Activated naive CD4-positive, alpha-beta T cell treated with Interleukin-2 at 50 U/mL for 16 hours (primary cell): ENCODE measurements at places on chromosomes 13 and 19.

GRCh38 chr13:91878491-91878890 lies 480.1 kb downstream of the GPC5 start:
- DNase-seq: no peak

GRCh38 chr19:39432677-39433025 lies 3.1 kb downstream of the RPS16 start:
- DNase-seq: no peak

DNA sequence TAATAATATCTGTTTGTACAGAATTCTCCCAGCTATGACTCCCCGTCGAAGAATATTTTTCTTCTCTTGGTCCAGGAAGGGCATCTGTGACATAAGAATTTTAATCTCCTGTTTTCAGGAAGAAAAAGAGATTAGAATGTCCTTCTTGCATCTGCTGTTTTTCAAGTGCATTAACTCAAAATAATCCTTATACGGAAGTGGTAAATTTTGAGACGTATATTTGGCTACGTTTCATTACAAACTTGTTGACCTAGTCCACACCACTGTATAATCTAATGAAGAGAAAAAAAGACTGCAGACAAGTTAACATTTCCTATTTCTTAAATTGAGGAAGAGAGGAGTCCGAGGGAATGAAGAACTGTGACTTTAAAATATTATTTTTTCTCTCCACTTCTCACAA lies 959.9 kb downstream of the DIAPH3 start:
- DNase-seq: no peak

GRCh38 chr19:51724543-51724942 lies 752 bp upstream of the HAS1 start:
- no peak for DNase-seq

- no peak for DNase-seq
Measured at GRCh38 chr13:103799028-103799427, 732.8 kb upstream of the SLC10A2 start.

DNA sequence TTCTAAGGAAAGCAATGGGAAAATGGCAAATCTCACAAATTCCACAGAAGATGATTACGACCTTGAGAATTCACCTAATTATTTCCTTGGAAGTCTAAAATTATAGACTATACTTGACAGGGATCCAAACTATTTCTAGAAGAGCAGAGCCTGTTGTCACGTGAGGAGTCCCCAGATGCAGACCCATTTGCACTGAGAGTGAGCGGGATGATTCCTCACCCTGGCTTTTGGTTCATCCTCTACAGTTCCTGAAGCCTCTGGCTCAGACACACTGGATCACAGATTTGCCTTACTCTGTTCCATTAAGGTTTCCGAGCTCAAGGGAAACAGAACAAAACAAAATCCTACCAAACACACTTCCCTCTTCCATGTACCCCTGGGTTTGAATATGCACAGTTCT lies 23.0 kb upstream of the CYSLTR2 start:
- DNase-seq: no peak

- DNase-seq: no peak
Measured at GRCh38 chr13:60662595-60662994, 265.6 kb downstream of the TDRD3 start.

- DNase-seq: no peak
Measured at GRCh38 chr13:102856557-102856956, 10.7 kb downstream of the ERCC5 start.

- DNase-seq: no peak
Measured at GRCh38 chr13:26200811-26201210, 21.3 kb downstream of the RNF6 start.

DNA sequence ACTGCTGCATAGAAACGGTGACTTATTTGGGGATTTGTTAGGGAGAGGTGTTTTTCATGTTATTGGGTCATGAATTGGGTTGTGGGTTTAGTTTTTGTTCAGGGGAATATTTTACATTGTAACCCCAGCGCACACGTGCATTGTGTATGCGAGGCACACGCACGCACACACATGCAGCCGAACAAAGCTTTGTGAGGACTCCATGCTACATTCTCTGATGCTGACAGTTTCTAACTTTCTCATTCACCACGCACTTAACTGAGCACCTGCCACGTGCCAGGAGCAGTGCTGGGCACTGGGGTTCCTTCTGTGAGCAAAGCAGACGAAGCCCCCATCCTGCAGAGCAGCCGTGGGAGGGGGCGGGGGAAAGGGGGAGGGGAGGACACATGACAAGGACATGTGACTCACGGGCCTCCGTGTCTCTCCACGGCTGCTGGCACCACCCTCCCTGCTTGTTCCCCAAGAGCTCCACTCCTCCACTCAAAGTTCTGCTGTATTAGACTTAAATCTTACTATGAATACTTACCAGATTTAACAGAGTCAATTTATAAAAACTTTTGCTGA lies 55.6 kb downstream of the SLC7A9 start:
- no peak for DNase-seq

DNA sequence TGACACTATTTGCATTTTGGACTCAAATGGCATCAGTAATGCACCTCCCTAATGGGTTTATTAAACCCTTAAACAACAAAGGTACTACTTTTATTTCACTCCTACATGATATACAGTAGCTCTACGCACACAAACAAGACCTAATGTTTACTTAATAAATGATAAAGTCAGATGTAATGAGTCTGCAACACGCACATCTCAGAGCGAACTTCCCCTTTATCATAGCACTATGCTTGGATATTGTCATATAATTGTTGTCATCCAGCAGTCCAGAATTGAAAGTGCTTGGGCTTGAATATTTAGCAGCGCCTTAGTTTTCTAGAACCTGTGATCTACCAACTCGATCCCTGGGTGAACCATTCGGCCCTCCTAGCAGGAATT lies 772 bp downstream of the PARP4 start:
- DNase-seq: no peak

GRCh38 chr13:22800526-22801401 lies 380.0 kb upstream of the SGCG start:
- no peak for DNase-seq

- DNase-seq: no peak
Measured at GRCh38 chr19:56083668-56084067, 37.4 kb downstream of the ZNF787 start.

DNA sequence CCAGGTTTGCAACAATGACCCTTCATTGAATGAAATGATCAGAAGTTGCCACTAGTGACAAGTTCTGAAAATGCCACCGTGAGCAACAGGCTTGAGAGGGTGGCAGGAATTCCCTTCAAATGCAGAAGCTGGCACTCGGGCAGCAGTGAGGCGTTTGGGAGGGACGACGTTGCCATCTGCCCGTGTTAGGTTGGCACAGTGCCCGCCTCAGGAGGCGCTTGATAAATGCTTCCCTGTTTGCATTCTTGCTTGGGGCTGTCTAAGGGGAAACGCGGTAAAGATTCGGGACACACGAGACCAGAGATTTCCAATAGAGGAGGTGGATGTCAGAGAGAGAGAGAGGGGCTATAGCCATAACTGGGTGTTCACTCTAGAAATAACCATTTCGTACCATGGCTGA lies 101.9 kb downstream of the TEX29 start:
- no peak for DNase-seq

GRCh38 chr13:36753176-36753575 lies 65.8 kb upstream of the RFXAP start:
- DNase-seq: no peak

DNA sequence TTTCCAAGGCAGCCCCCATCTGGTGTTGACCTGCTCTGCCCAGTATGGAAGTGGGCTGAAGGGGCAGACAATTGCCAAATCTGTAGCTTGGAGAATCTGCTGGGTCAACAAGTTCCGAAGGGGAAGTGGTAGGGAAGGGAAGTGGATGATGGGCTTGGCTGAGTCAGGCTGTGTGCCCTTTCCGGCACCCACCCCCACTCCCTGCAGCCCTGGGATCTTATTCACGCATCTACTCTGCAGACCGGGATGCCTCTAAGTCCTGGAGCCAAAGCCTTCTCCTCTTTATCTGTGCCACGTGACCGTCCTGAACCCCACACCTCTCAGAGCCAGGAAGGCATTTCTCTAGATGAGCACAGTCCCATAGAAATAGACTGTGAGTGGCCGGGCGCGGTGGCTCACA lies 7.5 kb upstream of the C5AR2 start:
- DNase-seq: no peak

- DNase-seq: peak; percentile 48
Measured at GRCh38 chr13:46172531-46172991, 9.4 kb downstream of the LCP1 start.

DNA sequence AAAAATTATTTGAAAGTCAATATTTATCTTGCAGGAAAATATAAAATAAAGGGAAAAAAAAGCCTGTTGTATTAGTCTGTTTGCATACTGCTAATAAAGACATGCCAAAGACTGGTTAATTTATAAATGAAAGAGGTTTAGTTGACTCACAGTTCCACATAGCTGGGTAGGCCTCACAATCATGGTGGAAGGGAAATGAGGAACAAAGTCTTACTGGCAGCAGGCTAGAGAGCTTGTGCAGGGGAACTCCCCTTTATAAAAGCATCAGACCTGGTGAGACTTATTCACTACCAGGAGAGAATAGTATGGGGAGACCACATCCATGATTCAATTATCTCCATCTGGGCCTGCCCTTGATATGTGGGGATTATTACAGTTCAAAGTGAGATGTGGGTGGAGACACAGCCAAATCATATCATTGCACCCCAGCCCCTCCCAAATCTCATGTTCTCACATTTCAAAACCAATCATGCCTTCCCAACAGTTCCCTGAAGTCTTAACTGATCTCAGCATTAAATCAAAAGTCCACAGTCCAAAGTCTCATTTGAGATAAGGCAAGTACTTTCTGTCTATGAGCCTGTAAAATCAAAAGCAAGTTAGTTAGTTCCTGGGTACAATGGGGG lies 1416.5 kb upstream of the SPRY2 start:
- DNase-seq: no peak

- no peak for DNase-seq
Measured at GRCh38 chr19:42467183-42467760, 24.5 kb upstream of the CXCL17 start.

DNA sequence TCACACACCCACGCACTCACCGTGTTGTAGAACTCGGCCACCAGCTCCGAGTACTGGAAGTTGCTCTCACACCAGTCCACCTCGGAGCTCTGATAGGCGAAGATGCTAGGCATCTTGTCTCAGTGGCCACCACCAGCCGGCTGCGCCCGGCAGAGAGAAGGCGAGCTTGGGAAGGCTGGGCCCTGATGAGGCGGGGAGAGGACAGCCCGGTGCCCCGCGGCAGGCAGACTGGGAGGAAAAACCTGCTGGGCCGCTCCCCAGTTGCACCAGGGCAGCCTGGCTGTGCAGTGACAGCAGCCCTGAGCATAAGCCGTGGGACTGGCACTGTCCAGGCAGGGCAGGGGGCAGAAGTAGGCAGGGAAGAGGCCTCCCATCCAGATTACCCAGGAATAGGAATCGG lies at the start of gene ACER1:
ACER1 (minus strand) TSS at position 174 of the 400 bp plus-strand sequence; CDS start at position 113, 61 bp downstream.
- DNase-seq: no peak

DNA sequence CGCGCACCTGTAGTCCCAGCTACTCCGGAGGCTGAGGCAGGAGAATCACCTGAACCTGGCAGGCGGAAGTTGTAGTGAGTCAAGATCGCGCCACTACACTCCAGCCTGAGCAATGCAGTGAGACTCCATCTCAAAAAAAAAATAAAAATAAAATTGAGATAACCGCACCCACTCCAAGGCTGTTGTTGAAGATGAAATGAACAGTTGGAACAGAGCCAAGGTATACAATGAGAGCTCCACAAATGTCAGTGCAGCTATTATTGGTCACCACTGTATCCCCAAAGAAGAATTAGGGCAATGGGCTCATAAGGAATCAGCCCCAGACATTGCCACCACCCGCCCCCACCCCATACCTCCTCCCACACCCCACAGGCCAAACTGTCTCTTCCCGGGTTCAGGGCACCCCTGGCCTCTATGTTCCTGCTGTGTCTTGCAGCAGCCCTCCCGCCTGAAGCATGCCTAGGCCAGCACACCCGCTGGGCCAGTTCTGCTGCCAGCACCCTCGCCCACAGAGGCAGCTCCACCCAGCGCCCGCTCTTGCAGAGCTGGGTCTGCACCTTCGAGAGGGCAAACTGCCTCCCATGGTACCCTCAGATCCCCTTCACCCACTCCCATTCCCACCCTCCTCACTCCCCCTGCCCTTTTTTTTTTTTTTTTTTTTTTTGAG lies 3.5 kb upstream of the S1PR5 start:
- DNase-seq: no peak

DNA sequence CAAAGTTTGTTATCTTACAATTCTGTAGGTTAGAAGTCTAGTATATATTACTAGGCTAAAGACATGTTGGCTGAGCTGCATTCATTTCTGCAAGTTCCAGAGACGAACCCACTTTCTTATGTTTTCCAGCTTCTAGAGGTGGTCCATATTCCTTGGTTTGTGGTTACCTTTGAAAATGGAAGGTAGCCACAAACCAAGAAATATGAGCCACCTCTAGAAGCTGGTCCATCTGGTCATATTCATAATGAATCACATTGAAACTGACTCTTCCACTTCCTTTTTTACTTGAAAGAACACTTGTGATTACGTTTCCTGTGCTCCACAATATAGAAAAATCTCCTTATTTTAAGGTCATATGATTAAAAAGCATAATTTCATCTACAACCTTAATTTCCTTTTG lies 943.0 kb upstream of the PCDH9 start:
- no peak for DNase-seq

GRCh38 chr13:76799696-76800095 lies 86.5 kb downstream of the KCTD12 start:
- DNase-seq: no peak

GRCh38 chr19:11018179-11018578 lies 57.3 kb downstream of the SMARCA4 start:
- DNase-seq: no peak

DNA sequence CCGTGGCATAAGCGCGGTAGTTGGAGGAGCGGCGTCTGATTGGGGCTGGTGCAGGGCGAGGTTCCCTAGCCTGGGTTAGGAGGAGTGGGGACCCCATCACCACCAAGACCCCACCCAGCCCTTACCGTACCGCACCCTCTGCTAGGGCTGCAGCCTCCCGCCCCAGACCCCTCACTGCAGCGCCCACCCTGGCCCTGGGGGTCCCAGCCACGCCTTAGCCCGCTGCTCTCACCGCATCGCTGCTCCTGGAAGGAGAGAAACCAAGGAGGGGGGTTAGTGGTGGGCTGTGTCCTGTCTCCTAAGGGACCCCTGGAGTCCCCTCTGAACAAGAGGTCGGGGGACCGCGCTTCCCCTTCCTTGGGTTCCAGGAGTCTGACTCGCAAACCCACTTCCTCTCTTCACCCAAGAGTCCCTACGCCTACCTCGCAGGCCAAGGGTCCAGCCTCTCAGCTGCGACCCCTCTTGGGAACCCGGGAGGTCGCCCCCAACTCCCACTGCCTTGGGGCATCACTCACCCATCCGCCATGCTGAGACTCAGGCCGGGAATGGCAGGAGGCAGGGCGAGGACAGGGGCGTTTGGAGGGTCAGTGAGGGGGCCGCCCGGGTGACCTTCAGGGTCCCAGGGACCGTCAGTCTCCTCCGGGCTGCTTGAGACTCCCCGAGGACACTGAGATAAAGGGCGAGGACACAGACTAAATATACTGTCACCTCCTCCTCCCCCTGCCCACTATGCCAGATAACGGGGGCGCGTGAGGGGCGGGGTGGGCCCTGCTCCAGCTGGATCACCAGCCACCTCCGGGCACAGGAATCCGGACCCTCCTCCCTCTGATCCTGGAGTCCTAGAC lies at the start of gene TNNI3:
TNNI3 (minus strand) TSS at position 669 of the 845 bp plus-strand sequence; CDS start at position 526, 143 bp downstream.
- no peak for DNase-seq

- no peak for DNase-seq
Measured at GRCh38 chr19:918481-919198, 1.5 kb downstream of the KISS1R start.
